ENCODE measurements at places on chromosomes 4 and X.
A peak's percentile ranks its signal among the peaks of the same experiment; 100 is the strongest.

GRCh38 chr4:70704931-70705182 lies 16.5 kb downstream of the UTP3 start:
- no peak for DNase-seq

GRCh38 chr4:164789047-164789446 lies 35.1 kb downstream of the SMIM31 start:
- no peak for DNase-seq

DNA sequence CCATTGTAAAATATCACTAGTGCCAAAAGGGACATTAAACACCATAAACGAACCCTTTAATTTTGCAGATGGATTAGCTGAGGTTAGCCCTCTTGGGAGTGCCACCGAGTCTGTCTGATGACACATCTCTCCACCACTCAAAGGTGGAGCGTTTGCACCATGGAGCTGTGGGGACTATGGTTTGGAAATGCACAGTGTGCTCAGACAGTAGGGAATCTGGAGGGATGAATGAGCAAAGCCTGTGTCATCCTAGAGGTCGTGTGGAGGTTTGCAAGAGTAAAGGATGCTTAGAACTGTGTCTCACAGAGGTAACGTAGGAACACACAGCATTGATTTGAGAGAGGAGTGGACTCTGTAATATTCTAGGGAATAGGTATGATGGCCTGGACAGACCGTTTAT lies 93.7 kb downstream of the CLNK start:
- DNase-seq, result no peak

GRCh38 chrX:10156199-10157031 lies at the start of gene CLCN4:
TSS of gene CLCN4 (plus strand) at chrX:10156975. CDS start at chrX:10185033, 28,058 bp downstream.
- no peak for DNase-seq

DNA sequence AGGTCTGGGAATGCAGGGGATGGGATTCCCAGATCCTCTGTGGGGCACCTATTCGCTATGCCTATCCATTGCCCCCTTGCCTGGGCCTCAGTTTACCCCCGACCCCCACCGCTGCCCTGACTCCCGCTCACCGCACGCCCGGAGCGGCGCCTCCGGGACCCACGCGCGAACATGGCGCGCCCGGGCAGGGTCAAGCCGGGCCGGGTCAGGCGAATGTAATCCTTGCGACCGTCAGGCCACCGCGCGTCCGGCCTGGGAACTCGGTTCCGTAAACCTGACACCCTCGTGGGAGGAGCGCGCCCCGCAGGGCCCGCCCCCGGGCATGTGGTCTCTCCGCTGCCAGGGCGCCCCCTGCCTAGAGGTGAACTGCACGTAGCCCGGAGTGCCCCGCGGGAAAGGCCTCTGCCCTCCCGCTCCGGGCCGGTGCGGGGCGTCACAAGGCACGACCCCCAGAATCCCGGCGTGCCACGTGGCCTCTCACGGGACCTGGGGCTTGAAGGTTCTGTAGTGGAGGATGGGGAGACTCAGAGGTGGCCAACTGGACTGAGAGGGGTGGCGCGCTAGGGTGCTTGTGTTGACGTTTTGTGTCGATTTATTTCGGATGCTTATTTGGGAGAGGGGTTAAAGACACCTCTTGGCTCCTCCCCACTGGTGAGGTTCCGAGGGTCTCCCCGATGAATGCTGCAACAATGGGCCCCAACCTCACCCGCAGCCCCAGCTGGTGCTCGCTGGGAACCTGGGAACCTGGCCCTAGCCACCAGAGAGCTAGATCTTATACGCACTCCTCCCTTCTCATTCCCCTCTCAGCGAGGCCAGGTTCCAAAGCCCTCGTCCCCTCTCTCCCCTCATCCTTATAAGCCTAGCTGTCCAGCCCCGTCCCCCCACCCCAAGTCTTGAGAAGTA lies at the start of gene PRICKLE3:
TSS of gene PRICKLE3 (minus strand) at position 249 of the 903 bp plus-strand sequence. CDS start at position 173, 76 bp downstream.
- peak; percentile 44 for DNase-seq

DNA sequence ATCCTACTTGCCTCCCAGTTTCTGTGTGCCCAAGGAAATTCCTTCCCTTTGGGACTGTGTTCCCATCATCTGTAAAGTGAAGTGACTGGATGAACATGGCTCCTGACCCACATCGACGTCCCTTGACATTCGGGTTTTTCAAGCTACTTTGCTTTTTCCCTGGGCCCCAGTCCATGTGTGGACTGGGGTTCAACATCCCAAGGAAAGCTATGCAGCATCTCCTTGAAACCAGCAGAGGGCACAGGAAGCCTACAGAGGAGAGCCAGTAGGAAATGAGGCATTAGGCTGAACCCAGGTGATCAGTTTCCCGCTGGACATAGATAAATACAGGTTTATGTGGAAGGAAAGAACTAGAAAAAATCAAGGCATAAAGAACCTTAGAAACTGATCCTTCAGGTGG lies 145.1 kb upstream of the ARHGEF9 start:
- DNase-seq, result no peak

DNA sequence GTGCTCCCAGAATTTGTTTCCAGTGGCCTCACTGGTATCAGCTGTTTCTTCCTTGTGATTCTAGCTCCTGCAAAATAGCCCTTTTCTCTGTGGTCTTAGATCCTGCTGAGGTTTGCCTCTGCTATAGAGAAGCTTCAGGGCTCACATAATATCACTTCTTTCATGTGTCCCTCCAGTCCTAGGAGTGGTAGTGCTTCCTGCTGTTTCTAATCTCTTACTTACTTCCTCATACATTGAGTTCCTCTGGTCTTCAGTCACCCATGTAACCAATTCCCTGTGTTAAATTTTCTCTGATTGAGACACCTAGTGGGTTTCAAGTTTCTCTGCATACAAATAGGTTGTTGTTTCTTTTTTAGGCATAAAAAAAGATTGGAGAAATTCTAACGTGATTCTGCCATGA lies 1567.9 kb downstream of the ARAP2 start:
- no peak for DNase-seq

- DNase-seq, result no peak
Measured at GRCh38 chr4:8703857-8704495, 111.4 kb downstream of the CPZ start.

DNA sequence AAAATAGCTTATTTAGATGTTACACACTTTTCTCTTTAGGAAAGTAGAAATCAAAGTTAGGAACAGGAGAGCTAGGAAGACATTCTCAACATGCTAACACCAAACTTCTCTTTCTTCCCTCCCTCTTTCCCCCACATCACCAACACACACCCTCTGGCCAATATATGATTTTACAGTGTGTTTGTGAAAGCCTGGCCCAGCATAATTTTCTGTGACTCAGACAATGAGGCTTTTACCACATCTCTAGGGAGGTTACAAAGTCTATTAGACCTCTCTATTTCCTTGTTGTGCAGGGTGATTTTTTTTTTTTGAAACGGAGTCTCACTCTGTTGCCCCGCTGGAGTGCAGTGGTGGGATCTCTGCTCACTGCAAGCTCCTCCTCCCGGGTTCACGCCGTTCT lies 189.9 kb downstream of the AASDH start:
- DNase-seq, result no peak

GRCh38 chr4:7299010-7299907 lies 106.9 kb downstream of the SORCS2 start:
- no peak for DNase-seq

- no peak for DNase-seq
Measured at GRCh38 chr4:660401-660800, 13.7 kb downstream of the ATP5ME start.

DNA sequence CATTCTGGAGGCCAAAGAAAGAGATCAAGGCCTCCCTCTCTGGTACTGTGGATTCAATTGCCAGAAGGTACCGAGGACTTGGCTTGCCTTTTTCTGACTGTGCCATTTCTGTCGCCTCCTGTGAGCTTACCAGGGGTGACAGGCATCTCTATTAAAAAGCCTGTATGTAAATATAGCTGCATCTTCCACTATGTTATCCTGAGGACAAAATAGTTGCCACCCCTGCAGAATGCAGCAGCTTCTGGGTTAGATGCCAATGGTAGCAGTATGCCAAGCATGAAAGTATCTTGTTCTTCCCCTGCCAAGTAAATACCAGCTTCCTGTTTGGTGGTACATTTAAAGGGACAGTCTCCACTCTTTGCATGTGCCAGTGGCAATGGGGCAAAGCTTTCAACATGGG lies 10.7 kb downstream of the TRPC5OS start:
- no peak for DNase-seq

DNA sequence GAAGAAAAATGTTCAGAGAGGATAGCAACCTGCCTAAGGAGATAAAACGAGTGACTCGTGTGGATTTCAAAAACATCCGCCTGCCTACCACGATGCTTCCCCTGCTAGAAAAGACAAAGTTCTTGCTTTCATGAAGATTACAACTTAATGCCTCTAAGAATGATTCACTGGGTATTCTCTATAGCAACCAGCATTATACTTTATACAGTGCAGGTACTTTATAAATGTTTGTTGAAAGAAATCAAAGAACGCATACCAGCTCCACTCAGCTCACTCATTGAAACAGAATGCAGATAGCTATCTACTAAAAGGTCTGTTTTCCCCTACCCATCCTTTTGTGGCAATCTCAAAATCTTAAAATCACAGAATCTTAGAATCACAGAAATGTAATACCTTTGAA lies 33.7 kb downstream of the GASK1B start:
- DNase-seq, result no peak

GRCh38 chrX:31459361-31459760 lies 387.5 kb upstream of the FTHL17 start:
- DNase-seq, result no peak

- no peak for DNase-seq
Measured at GRCh38 chrX:134679221-134679620, 20.9 kb upstream of the PLAC1 start.

GRCh38 chrX:84078991-84079390 lies 109.0 kb downstream of the RPS6KA6 start:
- DNase-seq, result no peak

DNA sequence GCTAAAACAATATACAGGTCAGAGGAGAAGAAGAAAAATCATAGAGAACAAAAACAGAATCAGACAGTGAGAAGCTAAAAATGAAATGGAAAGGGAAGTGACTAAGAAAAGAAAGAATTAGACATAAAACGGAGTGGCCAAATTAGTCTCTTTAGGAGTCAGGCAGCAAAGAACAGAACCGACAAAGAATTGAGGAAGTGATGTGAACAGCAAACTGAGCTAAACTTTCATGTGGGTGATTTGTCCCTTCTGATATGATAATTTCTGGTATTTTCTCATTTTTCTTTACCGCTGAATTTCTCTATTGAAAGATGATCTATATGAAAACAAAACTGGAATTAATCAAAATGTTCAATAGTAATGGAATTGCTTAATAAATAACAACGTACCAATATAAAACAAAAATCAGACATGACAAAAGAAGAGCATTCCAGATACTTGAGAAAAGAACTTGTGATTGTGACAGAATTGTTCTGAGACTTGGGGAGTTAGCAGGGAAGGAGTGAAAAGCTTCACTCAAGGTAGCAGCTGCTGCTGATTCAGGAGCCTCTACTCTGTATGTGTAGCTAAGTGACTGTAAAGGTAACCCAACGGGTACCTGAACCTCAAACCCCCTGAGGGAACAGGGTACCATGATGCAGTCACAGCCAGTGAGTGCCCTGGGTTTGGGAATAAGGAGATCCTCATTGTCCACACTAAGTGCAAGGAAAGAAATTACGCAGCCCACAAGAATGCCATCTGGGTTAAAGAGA lies 8.8 kb downstream of the TAPT1 start:
- no peak for DNase-seq

DNA sequence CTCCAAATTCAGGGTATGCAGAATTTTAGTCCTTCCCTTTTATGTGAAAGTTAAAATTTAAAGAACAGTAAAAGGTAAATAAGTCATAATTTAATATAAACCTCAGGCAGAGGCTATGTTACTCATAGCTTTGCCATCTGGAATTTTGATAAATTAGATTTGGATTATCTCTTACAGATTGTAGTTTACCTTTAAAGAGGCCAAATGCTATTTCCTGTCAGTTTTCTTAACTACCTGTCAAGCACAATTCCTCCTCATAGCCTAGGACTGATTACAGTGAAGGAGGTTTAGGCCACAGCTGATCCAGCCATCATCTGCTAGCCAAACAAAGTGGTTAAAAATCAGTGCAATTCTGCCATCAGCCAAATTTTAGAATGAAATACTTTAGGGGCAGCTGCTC lies 128.1 kb downstream of the MFAP3L start:
- DNase-seq, result no peak

DNA sequence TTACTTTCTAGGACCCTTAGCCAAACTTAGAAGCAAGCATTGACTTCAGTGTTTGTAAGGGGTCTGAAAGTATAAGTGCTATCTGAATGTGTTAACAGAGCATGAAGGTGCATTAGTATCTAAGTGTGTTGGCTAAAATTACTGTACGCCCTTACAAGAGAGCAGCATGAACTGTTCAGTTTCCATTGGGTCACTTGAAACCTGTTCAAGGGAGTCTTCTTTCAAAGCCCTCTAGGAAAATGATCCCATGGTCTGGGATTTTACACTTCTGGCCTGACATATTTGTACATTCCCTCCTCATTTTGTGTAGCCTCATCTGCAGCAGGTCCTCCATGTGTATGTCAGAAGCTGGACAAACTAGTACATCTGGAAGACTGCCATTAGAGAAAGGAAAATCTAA lies 3.2 kb downstream of the PRDX4 start:
- DNase-seq, result no peak
